ENCODE measurements at places on chromosomes 6 and 20. TPM values are rescaled to one million over a fixed set of nuclear protein-coding genes. Genes with fewer than 3 reads are reported as not detected.

IL20RA gene
- total RNA-seq, result 0.08 TPM

GRCh38 chr20:7579888-7580287, 360.4 kb downstream of the HAO1 start:
- no peak for DNase-seq

GRCh38 chr20:44117296-44118184, 69.4 kb downstream of the JPH2 start:
- DNase-seq, result no peak

PRICKLE4 gene
- not detected for total RNA-seq

THBD gene
- total RNA-seq, result not detected

RFX6 gene
- not detected for total RNA-seq

- DNase-seq, result no peak
These were observed 26.9 kb downstream of the ANKEF1 start for GRCh38 chr20:10061641-10062040.

- DNase-seq, result no peak
These were observed 137.2 kb downstream of the FARS2 start for GRCh38 chr6:5398530-5398929.

DNA sequence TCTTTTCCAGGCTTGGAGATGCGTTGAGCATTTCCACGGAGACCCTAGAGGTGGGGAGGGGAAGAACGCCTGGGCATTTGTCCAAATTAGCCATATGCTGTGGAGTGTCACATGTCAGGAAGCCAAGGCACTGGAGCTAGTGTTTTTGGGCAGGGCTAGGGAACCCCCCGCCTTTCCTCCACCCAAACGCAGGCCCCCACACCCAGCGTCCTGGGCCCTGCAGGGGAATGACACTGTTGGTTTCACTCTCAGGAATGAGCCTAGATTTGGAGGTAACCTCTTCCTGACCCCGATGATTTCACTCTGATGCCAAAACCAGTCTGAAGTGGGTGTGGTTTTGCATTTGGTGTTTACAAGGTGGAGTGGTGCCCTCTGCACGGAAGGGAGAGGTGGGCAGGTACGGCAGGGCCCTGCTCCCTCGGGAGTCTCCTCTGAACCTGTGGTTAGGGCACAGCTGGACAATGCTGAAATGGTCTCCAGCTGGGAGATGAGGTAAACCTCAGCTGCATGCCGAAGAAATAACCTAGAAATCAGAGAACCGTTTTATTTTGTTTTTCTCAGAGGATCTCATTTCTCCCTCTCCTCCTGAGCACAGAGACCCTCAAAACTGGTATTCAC, 29.5 kb downstream of the MTHFD1L start:
- DNase-seq, result peak; percentile 61

SIRPA gene
- 13.3 TPM for total RNA-seq

DNA sequence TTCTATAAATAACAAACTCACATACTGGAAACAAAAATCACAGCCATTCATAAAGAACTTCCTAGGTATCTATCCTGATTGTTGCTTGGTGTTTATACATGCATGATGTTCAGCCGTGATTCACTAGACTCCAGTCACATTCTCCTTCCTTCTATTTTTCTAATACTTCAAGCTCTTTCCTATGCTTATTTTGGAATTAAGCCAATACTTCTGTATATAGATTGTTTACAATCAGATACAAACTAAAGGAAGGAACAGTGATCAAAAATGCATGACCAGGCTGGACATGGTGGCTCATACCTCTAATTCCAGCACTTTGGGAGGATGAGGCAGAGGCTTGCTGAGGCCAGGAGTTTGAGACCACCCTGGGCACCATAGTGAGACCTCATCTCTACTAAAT, 377.5 kb upstream of the IRAK1BP1 start:
- DNase-seq, result no peak

DNA sequence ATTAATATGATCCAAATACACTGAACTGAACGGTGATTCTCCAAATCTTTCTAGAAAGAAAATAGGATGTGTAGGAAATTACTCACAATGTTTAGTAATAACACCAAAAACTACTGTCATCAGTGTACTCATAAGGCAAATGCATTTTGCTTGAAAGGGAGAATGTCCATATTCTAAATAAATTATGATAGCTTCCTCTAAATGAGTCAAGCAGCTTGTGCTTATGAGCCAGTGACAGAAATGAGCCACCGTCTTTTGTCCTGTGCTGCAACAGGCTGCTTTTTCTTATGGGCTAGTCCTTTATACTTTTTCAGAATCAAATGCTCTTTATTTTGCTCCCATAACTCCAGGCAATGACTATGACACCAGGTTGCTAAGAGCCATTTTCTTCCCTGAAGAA, 4.5 kb upstream of the ZNF451 start:
- DNase-seq, result no peak

ATRN gene
- 11.6 TPM for total RNA-seq

DEFB115 gene
- total RNA-seq, result not detected

CEP250 gene
- 36.9 TPM for total RNA-seq

DNA sequence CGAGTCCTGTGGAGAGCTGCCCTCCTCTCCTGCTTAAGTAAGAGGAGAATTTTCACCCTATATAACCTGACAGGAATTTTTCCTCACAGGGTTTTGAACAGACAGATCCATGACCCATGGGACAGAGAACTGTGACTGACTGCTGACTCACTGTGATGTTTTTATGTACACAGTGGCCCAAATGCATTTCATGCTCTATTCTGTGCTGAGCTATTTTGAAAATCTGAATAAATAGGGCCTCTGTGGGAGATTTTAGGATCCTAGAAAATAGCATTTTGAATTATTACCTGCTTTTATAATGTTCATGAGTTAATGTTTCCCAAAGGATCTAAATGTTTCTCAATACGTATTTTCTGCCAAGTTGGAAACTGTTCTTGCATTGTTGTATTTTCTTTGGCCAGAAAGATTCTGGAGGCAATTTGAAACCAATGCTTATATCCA, 577.4 kb downstream of the HTR1B start:
- no peak for DNase-seq

DNA sequence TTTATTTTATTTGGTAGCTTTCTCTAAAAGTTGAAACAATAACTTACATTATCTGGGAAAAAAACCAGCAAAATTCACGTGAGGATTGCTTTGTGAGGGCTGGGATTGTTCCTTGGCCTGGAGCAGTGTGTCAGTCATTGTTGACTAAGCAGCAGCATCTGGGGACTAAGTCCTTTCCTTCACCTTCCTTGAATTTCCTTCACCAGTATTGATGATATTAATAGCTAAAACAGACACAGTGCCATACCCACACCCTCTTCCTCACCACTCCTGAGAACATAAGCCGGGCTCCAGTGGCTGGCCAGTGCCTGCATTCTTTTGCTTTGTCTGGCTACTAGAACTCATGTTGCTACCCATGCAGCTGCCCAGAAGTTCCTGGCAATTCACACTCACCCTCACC, 23.7 kb downstream of the PLCB1 start:
- DNase-seq, result no peak
